ENCODE measurements at places on chromosomes 6 and 20.
A peak's percentile ranks its signal among the peaks of the same experiment; 100 is the strongest.

GRCh38 chr6:169371344-169372127, 117.9 kb upstream of the THBS2 start:
- DNase-seq = peak; percentile 25

- DNase-seq = peak; percentile 57
Observed at GRCh38 chr20:23159256-23159946, 73.3 kb upstream of the CD93 start.

DNA sequence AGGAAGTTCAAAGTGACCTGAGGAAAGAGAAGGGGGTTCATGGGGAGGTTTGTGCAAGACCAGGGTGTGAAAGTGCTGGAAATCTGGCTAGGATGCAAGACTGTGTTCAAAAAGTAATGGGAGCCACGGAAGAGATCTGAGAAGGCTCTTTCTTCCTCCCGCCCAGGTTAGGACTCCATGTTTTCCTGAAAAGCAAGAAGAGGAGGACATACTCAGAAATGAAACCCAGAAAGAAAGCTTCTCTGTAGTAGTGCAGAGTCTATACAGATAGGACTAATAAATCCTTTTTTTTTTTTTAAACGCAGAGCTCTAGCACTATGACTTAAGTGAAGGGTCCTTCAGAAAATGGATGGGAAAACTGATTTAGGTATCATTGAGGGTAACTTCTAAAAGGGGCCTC, 3.2 kb upstream of the DDO start:
- DNase-seq = no peak

DNA sequence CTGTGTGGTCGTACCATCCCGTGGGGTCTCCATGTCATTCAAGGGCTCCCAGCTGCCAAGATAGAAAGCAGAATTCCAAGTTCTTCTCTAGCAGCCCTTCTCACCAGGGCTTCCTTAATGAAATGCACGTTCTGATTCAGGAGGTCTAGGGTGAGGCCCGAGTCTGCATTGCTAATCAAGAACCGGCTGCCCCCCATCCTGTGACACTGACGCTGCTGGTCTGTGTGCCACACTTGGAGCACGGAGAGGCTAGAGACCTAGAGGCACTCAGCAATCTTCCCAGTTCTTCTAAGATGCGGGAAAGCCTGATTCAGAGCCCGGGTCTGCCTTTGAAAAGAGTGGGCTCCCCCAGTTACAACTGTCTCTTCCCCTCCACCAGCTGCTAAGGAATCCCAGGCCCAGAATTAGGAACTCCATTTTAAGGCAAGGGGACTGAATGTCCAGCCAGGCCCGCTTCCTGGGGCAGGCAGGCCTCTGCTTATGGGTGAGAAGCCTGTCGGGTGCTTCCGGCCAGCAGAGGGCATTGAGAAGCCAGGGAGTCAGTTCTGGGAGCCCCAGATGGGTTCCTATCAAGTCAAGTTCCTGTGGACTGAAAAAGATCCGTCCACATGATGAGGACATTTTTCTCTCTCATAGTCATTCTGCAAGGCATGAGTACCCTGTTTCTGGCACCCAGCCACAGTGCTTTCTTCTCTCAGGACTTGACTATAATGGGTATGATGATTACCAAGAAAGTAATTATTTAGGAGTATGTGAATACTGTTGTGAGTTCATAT, 69.8 kb upstream of the RIN2 start:
- DNase-seq = no peak

DNA sequence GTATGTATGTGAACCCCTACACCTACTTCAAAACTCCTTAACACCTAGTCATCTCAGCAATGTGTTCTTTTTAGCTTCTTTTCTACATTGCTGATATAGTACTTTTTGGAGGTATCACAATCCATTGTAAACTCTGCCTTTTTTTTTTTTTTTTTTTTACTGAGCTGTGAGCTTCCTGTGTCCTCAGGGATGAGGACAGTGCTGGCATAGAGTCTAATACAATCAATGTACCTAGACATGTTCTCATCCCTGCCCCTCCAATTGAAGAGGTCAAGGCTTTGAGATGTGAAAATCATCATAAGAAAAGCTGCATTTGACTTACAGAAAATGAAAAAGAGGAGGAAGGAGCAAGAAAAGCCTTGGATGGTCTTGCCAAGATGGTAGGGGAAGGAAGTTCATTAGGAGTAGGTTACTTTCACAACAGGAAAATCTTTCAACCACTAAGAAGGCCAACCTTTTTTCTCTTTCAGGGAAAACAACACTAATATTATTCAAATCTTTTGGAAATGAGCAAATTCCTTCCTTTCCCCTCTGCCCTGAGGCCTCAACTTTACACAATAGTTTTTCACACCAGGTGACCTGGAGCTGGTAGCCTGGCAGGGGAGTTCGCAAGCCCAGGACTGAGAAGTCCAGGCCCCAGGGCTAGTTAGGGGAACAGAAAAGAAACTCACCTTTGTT, 2.8 kb upstream of the JARID2 start:
- no peak for DNase-seq

- DNase-seq = no peak
Observed at GRCh38 chr6:11852061-11852651, 73.6 kb upstream of the ADTRP start.

DNA sequence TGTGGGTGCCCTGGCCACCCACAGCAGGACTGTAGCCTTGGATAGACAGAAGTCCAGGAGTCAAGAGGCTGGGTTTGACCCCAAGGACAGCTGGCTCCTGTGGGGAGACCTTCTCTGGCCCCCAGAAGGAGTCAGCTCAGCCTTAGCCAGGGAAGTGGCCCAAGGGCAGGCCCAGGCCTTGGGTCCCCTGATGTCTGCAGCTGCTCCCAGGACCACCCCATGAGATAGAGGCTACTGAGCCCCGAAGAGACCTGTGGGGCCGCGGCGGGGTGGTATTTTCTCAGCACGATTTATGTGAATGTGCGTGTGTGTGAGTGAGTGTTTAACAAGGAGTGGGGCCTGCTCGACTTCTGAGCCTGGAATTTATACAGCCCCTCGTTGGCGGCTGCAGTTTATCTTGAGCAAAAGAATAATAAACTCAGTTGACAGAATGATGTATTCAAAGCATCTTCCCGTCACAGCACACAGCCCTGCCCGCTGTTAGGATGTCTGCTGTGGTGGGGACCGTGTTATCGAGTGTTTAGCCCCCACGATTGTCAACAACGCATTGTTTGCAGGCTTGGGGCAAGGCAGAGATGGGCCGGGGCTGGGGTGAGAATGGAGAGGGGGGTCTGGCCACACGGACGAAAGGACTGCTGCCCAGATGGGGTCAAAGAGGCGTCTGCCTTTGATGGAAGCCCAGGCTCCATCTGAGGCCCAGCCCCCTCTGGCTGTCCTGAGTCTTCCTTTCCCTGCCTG, 163.3 kb downstream of the VEGFA start:
- DNase-seq = no peak

DNA sequence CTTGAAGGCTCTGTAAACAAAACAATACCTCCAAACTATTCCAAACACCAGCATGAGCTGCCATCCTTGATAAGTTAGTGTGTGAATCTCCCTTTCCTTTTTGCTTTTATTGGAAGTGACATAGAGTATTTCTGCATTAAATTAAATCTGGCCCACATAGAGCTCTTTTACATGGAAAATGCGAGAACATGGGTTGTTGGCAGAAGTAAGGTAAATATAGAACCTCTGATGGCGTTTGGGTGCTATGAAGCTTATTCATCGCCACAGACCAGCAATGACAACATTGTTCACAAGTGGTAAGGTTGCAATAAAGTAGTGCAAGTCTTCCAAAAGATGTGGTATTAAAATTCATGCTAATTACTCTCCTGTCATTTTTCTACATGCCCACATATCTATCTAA, 445.8 kb upstream of the JAG1 start:
- DNase-seq = no peak

DNA sequence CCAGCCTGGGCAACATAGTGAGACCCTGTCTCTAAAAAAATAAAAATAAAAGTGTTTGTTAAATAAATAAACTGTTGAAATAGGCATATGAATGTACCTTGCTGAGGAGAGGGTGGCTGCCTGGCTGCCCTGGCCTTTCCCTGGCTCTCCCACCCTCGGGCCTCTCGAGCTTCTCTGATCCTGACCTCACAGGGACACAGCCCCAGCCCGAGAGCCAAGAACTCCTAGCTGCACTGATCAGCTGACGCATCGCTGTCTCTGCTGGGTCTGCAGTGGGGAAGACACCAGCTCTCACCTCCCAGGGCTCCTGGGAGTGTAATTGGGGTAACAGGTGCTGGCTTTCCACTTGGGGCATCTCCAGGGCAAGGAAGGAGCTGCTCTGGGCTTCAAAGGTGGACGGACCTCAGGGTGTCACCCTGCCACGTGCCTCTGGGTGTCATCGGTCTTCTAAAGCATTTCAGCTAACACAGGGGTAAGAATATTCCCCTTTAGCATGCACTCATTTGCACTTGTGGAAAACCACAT, 6.9 kb downstream of the TCF15 start:
- no peak for DNase-seq

DNA sequence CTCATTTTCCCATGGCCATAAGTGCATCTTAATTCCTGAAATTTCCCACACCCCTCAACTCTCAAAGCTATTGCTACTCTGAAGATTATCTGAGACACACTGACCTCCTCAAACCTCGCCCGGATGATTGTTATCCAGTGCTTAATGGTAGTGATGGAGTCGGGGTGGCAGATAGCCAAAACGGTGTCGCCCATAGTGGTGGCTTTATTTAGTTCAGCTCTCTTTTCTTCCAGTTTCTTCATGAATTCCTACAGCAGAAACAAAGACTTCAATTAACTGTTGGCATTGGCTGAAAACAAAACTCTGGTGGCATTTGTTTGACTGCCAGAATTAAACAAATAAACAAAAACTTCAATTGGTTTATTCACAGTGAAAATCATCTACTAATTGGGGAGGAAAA, 165.4 kb downstream of the DST start:
- DNase-seq = no peak

- no peak for DNase-seq
Observed at GRCh38 chr6:72288592-72288991, 333.3 kb upstream of the KCNQ5 start.

GRCh38 chr6:121925024-121925423, 474.4 kb upstream of the HSF2 start:
- DNase-seq = no peak

DNA sequence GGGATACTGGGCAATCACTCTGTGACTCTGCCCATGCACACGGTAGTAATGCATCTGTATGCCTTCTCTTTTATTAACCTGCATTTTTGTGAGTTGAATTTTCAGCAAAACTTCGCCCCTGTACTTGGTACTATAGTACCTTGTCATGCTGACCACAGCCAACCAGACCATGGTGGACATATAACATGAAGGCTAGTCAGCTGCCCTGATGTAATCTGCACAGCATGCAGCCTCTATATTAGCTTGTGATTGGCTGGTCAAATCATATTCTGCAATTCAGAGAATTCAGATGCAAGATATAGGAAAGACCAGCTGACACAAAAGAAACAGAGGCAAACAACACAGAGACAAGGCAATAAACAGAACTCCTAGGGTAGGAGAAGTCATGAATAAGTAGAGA, 200.9 kb upstream of the JARID2 start:
- DNase-seq = no peak

DNA sequence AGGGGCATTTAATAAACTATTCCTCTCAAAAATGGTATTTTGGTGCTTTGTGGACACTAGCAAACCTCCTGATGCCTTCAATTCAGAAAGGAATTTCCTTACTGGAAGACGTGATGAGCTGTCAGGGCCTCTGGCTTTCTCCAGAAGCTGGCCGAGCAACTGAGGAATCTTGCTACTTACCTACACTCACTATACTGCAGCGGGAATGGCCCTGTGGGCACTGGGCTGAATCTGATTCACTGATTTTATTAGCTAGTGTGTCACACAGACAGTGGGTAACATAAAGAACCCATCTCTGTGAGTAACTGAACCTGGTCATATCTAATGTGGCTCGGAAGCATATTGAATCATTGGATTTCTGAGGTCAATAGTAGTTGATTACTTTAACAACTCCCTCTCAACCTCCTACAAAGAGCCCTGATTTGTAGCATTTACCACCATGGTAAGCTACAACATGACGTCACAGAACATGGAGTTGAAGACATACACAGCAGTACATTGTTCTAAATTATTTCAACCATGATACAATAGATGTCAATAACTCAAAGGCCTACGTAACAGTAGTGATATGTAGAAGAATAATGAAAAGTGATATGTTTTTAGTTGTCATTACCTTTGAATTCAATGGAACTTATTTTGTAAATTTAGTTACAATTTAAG, 232.1 kb downstream of the SYNE1 start:
- no peak for DNase-seq

GRCh38 chr6:93801101-93801847, 381.9 kb upstream of the EPHA7 start:
- DNase-seq = no peak

DNA sequence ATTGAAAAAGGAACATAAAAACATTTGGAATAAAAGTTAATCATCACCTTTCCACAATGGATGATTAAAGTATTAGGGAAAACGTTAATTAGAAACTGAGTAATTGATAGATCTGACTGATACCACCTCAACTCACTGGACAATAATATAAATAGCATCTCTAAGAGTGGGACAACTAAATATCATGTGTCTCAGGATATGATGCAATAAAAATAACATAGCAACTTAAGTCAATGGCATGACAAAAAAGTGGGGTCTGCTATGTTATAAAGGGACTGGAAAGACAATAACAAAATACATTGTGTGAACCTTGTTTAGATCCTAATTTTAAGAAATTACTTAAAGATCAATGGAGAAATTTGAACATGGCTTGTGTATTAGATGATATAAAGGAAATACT, 10.3 kb downstream of the OR12D1 start:
- no peak for DNase-seq

DNA sequence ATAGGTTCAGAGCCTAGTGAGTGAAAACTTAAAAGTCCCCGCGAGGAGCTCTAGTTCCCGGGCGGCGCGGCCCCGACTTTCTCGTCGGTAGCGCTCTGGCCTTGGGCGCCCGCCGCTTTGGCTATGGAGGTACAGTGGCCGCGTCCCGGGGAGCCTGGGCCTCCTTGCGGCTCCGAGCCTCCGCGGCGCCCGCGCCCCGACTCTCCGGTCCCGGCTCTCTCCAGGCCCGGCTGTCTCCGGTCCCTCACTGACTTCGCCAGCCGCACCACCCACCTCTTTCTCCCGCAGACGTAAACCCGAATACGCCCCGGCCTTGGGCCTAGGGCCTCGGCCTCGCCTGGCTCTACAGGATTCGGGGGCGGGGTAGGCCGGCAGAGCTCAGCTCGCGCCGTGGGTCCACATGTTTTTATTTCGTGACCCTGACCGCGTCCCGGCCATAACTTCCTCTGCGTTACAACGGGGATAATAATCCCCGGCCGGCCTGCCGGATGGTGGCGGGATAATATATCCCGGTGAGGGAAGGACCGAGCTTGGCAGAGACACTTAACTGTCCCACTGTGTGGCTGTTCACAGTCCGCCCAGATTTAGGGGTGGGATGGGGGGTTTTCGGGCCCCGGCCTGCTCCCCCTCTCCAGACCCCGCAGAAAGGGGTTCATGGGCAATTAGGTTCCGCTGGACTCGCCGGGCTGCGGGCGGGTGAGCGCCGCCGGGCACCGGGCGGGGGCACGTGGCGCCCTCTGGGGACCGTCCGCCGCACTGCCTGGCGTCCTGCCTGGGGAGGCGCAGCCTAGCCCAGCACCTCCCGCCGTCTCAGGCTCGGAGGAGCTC, 10.0 kb upstream of the TBX18 start:
- peak; percentile 18 for DNase-seq

- DNase-seq = no peak
Observed at GRCh38 chr6:26156850-26157250, 69.6 kb downstream of the HFE start.

- DNase-seq = no peak
Observed at GRCh38 chr6:139231206-139231605, 60.6 kb downstream of the TXLNB start.

All from KBM-7 (cell line).